ENCODE measurements at places on chromosomes 6 and 20. TPM values are rescaled to one million over a fixed set of nuclear protein-coding genes. Genes with fewer than 3 reads are reported as not detected.

DNA sequence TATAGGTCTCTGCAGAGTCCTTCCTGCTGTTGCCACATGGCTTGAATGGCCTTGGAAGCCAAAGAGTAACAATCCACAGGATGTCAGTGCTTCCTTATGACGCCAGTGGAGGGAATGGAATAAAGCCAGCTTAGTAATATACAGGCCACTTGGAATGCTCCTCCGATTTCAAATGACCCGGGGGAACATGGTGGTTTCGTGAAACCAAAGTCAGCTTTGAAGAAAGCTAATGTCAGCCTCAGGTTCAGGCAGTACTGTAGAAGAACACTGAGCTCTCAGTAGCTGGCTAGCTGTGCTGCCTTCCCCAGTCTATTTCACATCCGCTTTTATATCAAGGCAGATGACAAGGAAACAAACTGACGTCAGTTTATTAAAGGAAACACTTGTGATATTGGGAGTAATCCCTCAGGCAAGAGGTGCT, 189.1 kb downstream of the DTNBP1 start:
- no peak for DNase-seq

- no peak for DNase-seq
These were observed 14.2 kb downstream of the GFOD1 start for GRCh38 chr6:13472976-13473767.

DNA sequence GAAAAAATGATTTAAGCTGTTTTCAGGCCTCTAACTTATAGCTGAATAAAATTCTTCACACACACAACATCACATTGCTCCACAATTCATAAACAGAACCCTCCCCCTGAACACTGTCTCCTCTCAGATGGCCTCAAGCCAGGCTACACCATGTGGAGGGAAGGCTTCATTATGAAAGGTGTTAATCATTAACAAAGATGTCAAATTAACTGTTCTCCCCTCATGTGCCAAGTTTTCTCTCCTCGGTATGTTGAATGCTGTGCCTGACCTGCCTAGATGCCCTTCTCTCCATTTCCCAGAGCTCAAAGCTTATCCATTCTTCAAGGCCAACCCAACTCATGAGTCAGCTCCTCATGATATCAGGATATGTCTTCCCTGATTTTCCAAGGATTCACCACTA, 210.4 kb downstream of the GMDS start:
- no peak for DNase-seq

DNA sequence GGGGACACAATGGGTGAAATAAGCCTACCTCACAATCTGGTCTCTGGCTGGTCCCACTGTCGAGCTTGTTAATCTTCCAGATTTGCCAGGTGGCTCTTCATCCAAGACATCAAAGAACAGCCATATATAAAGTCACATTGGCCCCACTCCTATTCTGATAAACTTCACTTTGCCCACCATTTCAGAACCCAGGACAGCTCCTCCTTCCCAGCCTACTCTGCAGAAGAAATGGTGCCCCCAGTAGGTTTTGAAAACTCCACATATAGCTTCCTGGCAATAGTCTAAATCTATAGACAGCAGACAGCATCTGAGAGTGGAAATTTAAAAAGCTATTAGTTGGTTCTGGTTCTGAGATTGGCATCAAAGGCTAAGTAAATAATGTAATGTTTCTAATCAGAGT, 143.1 kb upstream of the PCSK2 start:
- no peak for DNase-seq

GRCh38 chr6:128064540-128064895, 163.7 kb upstream of the THEMIS start:
- no peak for DNase-seq

Gene MYMX
- total RNA-seq, result not detected

Gene TRERF1
- 5.6 TPM for total RNA-seq

Gene SGK2
- total RNA-seq, result 1.3 TPM

Data from posterior vena cava (tissue), 2 donors.